ENCODE measurements at places on chromosomes 2 and 18.

DNA sequence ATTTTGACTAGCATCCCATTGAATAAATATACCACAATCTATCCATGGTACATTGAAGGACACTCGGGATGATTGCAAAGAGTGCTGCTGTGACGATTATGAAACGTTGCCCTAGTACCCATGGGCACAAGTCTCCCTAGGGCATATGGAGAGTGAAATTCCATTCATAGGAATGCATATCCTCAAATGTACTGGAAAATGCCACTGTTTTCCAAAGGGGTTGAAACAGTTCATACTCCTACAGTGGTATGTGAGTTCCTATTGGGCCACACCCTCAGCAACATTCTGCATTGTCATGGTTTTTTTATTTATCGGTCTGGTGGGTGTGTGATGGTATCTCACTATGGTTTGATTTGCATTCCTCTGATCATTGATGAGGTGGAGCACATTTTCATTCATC lies 130.6 kb downstream of the TWIST2 start:
- no peak for DNase-seq

DNA sequence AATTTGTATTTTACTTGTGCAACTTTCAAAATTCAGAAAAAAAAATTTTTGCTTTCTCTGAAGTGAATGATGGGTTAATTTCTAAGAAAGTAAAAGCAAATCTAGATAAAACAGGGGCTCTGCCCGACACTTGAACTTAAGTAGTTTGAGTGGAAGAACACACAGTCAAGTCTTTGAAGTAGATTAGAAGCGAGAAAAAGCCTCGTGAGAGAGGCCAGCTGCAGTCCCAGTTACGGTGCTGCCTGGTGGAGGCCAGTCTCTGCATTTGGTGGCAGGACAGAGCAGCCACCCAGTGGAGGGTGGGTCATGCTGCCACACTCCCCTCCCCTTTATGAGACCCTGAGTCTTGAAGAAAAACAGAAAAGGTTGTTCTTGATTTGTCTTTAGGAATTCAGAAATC lies 81.8 kb downstream of the INPP5D start:
- no peak for DNase-seq

DNA sequence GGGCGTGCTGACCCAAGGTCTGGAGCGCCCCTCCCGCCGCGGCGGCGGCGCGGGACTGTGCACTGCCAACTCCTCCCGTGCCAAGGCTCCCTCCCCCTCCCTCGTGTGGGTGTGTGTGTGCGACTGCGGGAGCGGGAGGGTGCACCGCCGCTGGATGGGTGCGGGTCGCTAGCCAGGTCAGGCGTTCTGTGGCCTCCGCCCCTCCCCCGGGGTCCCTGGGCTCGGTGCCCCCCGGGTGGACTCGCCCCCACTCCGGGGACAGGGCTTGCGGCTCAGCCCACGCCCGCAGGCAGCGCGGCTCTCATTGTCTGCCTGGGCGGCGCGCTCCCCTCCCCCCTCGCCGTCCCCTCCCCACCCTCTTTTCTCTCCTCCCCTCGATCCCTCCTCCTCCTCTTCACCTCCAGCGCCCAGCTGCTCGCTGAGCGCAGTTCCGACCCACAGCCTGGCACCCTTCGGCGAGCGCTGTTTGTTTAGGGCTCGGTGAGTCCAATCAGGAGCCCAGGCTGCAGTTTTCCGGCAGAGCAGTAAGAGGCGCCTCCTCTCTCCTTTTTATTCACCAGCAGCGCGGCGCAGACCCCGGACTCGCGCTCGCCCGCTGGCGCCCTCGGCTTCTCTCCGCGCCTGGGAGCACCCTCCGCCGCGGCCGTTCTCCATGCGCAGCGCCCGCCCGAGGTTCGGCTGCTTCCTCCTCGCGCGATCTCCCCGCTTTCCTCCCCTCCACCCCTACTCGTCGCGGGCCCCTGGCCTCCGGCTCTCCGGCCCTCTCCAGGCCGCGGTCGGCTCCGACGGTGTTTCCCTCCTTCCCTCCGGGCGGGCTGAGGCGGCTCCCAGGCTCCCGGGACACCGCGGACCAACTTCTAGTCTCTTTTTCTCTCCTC lies at the start of gene GATA6:
Gene GATA6 (plus strand): TSS at position 579 of the 878 bp plus-strand sequence. CDS start 1,556 bp downstream, outside the sequence.
- peak; percentile 89 for DNase-seq

GRCh38 chr2:97932975-97933662 lies 62.6 kb downstream of the TMEM131 start:
- DNase-seq, result no peak

All from fibroblast of skin of right biceps (primary cell).